ENCODE measurements at places on chromosomes 13 and 19.

- DNase-seq = peak; percentile 23
Observed at GRCh38 chr13:73708393-73708985, 425.7 kb downstream of the KLF12 start.

DNA sequence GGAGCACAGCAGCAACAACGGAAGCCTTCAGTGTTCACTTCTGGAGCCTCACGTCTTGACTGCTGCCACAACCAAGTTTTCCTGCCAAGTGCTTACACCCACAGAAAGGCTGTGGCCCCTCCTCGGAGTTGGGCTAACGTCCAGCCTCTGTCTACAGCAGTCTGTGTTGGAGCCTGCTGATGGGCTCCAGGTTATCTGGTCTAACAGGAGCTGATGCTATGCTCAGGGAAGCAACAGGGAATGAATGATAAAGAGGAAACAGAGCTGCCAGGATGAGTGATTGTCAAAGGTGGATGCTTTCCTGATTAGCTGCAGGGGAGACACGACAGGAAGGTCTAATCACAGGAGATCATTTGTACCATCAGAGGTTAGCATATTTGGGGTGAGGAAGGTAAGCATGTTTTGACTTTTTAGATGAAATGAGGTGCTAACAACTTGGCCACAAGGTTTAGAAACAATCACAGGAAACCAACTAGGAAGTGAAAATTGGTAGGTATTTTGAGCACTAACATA lies 53.8 kb upstream of the RCBTB2 start:
- DNase-seq = no peak

DNA sequence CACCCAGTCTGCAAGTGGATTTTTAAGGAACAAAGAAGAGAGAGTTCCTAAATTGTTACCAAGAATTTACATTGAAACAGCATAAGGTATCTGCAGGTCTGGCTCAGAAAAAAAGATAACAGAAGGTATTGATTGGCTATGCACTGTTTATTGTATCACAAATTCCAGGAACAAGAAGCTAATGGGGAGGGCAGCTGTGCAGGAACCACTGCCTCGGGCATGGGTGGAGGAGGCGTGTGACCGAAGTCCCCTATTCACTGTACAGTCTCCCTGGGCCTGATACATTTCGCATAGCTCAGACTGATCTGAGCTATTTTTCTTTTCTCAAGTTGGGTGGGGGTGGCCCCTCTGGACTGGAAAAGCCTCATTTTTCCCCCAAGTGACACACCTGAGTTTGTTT lies 11.7 kb downstream of the NECTIN2 start:
- DNase-seq = no peak

DNA sequence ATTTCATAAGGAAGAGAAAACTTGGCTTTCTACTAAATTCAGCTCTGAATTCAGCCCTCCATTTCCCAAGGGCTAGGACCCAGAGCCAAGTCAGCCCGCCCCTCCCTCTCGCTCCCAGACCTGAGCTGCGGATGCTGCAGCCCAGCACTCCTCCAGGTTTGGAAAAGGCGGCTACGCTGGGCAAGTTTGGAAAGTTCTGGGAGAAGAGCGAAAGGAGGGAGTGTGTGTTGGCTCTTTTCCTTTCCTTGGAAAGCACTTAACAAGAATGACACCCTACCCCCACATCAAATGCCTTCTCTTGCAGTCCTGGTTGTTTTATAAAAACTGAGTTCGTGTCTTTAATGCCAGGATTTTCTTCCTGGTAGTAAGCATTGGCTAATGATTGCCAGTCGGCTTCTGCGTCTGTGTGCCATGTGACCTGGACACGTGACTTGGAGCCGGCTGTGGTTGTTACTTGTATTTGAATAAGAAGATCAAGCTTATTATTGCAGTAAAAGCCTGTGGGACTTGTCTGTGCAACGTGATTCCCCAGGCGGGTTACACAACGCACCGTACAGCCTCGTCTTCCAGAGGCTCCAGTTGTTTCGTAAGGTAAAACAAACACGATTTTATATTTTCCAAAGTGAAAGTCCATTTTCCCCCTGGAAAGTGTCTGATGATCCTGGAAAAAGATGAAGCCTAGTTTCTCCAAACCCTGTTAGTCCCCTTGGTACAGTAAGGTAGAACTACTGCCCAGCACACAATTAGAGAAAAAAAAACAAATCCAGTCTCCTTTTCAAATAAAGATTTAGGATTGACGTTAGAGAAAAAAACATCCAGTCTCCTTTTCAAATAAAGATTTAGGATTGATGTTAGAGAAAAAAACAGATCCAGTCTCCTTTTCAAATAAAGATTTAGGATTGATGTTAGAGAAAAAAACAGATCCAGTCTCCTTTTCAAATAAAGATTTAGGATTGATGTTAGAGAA lies 26.8 kb upstream of the UBE2L5 start:
- no peak for DNase-seq

DNA sequence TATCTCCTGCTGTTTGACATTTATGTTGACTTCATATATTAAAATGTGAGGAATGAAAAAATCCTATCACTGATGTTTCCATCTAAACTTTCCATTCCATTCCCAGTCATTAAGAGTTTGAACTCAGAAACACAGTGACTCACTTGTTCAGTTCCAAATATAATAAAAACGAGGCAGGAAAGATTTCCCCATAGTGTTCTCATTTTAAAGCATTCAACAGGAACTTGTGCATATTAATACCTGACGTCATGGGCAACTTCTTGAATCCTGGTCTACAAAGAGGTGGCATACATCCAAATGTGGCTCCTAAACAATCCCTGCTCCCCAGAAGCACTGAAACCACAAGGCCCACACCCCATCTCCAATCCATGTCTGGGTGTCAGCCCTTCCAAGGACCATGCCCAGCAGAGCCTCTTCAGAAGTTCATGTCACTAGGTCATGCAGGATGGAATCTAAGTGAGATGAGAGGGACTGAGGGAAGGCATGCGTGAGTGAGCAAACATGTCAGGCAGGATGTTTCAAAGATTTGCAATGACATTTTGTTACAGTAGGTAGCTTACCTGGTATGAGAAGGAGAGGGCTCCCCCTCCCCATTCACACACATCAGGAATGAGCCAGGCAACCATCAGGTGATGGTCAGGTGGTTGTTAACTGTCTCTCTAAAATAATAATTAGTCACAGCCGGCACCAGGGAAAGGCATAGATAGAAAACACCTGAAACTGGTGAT lies 9.4 kb upstream of the ERVV-2 start:
- no peak for DNase-seq

DNA sequence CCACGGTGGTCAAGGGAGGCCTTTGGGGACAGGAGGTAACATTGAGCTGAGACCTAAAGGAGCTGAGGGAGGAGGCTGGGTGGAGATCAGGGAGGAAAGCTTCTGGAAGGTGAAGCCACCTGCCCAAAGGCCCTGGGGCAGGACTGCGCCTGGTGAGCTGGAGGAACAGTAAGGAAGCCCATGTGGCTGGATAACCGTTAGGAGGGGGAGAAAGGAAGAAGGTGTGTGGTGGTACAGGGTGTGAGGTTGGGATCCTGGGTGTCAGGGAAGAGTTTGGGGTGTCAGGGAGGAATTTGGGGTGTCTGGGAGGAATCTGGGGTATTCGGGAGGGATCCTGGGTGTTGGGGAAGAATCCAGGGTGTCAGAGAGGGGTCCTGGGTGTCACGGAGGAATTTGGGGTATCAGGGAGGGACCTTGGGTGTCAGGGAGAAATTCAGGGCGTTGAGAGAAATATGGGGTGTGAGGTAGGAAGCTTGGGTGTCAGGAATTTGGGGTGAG lies 695 bp downstream of the TICAM1 start:
- no peak for DNase-seq

- DNase-seq = no peak
Observed at GRCh38 chr13:27578121-27579030, 42.0 kb downstream of the LNX2 start.

DNA sequence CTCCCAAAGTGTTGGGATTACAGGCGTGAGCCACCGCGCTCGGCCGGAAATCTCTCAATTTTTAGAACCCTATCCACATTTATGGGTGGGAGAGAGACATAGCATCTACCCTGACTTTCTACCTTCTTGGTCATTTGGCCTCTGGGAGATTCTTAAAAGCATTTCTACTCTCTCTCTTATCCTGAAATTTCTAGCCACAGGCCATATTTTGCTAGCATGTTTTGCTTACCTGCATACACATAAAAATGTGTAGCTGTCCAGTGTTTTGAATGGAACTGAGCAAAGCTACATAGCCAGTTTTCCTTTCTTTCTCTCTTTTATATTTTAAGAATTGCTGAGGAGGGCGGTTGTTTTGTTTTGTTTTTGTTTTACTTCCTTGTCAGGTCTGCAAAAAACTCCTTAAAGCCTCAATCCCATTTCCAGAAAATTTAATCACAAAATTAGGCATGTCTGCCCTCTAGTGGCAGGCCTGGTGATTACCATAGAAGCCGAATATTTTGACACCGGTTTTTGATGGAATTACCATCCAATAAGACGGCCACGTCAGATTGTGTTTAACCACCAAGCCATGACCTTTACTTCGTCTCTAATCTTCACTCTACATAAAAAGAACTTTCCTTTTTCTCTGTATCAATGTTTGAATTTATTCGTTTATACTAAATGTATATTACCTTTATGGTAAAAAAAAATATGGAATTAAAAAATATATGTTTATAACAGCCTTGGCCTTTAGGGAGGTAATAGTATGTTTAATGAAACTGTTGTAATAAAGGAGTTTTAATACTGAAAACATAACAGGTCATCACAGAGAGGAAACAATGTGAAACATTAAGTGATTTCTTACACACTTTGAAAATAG lies 34.4 kb upstream of the OXGR1 start:
- no peak for DNase-seq

DNA sequence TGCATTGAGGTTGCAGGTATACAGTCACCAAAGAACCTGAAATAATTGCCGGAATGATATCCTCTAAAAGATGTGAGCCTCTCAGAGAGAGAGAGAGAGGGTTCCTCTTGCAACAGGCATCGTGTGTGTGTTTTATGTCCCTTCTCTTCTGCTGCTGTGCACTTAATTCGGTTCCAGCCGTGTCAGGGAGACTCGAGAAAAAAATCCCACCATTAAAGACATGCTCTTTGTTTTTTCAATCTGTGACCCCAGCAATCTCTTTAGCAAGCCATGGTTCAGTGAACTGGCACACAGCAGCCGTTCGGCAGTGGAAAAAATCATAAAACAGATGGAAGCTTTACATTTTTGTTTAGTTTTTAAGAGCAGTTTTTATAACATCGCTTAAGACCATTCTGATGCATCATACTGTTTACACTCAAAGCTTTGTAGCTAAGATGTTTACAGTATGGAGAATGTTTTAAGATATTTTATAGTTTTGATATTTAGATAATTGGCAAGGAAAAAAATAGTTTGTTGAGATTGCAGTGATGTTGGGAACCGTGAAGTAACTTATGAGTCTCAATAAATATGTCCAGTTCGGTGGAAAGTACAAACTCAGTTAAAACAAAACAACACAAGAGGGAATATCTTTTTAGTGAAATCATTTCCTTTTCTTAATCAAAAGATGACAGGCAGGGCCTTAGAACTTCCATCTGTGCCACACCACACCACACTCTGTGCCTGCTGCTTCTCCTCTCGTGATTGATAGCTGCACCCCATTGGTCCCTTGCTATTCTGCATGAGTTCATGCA lies 31.2 kb upstream of the ZNF536 start:
- no peak for DNase-seq

DNA sequence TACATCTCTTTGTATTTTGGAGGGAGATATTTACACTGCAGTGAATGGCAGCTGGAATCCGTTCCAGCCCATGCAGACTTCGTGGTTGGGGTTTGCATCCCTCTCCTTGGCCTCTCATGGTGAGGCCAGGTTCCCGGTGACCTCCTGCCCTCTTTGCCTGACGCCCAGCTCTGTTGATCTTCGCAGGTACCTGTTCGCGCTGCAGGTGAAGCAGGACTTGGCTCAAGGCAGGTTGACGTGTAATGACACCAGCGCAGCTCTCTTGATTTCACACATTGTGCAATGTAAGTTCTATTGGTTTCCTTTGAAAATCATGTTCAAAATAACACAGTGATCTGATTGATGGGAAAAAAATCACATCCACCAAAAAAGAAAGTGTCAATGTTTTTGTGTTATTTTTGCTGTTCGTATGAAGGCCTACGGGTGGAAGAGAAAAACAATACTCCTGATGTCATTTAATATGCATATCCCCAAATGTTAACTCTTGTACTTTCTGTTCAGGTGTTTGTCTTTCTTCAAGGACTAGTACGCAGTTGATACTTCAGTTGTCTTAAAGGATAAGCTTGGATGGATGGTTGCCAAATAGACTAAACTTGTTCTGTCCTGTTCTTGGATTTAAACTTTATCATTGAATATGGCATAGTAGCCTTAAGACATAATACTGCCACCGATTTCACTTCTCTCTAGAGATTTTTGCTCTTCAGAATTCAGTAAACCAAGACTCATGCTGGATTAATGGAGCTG lies 199.1 kb downstream of the STK24 start:
- DNase-seq = no peak

DNA sequence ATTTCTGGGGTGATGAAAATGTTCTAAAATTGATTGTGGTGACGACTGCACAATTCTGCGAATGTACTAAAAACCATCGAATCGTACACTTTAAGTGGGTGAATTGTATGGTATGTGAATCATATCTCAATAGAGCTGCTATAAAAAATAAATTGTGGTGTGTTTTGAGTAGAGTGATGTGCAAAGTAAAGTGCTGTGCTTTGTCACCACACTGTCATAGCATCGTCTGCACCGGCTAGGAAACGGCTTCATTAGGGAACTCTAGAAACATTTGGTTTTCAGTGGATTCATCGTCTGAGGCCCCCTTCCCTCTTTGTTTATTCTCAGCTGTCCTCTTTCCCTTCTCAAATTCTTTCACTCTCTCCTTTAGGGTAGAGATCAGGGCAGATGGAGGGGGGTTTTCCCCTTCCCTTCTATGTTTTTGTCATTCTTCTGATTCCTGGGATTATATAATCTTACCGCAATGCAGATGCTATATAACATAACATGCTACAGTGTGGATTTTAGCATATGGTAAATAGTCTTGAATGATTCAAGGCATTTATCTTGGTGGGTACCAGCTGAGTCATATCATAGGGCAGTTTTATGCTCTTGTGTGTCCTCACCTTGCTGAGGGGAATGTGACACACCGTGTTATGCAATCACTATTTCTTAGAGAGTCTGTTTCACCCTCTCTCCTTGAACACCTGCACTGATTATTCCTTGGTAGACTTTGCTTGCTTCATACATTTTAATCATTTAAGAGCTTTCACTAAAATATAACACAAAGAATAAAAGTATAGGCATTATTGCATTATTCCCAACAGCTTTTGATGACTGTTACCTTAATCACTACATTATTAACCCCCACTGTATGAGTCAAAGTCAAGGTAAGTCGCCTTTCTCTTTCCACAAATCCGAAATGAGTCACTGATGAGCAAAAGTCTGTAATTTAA lies 239.4 kb downstream of the DCLK1 start:
- no peak for DNase-seq

GRCh38 chr19:16325161-16325527 lies 518 bp downstream of the KLF2 start:
- no peak for DNase-seq

GRCh38 chr19:42175952-42176648 lies 41.4 kb downstream of the DEDD2 start:
- DNase-seq = no peak

DNA sequence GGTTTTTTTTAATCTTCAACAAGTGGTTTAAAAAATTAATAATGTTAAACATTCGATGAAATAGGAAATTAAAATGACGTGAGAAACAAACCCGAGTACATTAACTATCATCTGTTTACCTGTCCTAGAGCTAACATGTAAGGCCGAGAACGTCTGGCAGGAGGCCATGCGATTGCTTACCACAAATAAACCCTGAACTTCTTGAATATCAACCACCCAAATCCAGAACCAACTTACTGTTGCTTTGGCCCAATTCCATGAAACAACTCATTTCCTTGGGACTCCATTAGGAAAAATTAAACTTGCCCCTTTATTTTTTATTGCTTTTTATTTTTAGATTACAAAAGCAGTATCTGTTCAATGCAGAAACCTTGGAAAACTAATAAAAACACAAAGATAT lies 228.9 kb upstream of the IRS2 start:
- no peak for DNase-seq
